Stimulated activated CD8-positive, alpha-beta memory T cell treated with anti-CD3 and anti-CD28 coated beads, Interleukin-7, amount 100 ng/mL, for 4 hours (primary cell): ENCODE measurements at places on chromosomes 4 and X.

DNA sequence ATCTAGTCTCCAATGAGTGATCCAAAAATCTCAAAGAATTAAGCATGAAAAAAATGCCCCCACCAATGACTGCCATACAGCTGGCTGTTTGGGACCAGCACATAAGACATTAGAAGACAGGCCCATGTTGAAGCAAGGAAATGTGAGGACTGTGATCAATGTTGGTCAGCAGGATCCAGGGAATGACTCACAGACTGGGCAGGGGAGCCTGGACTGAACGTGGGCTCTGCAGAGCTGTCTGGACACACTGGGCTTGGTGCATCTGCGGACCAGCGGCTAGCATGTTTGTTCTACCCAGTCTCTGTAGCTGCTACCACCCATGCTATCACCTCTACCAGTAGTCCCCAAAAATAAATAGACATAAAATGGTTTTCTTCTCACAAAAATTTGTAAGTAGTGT, 108.6 kb downstream of the PALLD start:
- no peak for DNase-seq

- no peak for DNase-seq
Observed at GRCh38 chrX:23841847-23842522, 59.0 kb downstream of the SAT1 start.

- DNase-seq: no peak
Observed at GRCh38 chr4:142324572-142324971, 521.5 kb downstream of the INPP4B start.

DNA sequence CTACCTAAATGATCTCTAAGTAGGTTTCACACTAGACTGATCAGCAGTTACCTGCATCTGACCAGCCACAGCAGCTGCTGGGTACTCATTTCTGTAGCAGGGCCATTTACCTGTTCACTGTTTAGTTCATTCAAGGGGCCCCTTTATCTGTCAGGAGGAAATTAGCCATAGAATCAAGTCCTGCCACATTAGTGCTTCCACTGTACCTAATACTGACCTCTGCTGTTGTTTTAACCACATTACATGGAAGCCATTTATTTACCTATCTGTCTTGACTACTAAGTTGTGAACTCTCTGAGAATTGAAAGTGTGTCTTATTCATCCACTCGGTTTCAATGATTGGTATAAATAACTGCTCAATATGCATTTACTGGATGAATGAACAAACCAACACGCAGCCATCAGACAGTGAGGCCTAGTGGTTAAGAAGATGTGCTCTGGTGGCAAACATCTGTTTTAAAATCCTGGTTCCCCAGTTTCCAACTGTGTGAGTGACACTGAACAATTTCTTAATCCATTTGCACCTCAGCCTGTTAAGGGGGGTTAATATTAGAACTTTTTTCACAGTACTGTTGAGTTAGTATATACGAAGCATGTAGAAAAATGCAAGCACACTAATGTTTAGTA, 30.0 kb upstream of the ANXA5 start:
- no peak for DNase-seq

GRCh38 chr4:762211-763190, 56.9 kb downstream of the PCGF3 start:
- no peak for DNase-seq

DNA sequence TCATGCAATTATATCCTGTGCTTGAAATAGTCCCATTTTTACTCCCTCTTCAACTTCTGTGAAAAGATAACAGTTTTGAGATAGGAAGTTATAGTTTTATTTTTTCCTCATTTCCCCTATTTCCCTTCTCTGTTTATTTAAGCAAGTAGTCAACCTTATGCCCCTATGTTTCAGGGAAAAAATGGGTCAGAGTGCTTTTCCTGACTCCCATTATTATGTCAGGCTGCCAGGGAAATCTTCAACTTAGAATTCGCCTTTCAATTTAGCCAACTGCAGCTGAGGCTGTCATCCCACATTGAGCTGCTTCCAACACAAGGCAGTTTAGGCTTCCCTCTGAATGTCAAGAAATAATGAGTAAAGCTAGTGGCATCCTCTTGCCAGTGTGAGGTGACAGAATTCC, 42.3 kb downstream of the NXT2 start:
- no peak for DNase-seq

GRCh38 chrX:153903991-153904957, at the start of gene AVPR2:
Gene AVPR2, plus strand, starts transcription at chrX:153904673. Its CDS starts 473 bp downstream, at chrX:153905146.
- DNase-seq: no peak

- no peak for DNase-seq
Observed at GRCh38 chr4:77002321-77003107, 53.0 kb downstream of the SEPTIN11 start.

DNA sequence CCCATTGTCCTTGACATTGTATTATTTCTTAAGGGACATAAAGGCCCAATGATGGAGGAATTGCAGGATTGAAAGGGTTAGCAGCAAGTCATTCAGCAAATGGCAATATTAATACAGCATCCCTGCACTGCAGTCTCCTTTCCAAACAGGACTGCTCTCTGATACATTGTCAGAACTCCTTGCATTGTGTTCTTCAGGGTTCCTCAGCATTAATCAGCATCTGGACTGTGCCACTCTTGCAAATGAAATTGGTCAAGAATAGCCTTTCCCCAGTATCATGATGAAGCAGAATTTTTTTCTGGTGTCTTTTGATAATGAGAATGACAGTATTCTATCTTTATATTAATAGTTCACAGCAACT, 272.6 kb upstream of the HAND2 start:
- no peak for DNase-seq

- DNase-seq: no peak
Observed at GRCh38 chrX:120660637-120661036, 30.8 kb upstream of the C1GALT1C1 start.

DNA sequence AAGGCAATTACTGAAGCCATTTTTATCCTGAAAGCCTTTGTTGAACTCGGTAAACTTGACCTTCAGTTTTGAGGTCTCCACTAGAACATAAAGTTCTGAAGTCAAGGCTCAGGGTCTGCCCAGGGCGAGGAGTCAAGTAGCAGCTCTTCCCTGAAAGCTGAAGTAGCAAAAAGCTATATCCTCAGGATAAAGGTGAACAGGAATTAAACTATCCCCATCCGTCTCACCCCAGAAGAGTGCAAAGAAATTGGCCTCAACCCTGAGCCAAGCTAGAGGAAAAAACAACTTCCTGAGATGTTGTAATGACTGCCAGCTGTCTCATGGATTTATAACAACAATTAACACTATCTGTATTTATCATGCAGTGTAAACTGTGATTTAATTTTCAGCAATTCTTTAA, 590.8 kb downstream of the SPRY1 start:
- DNase-seq: no peak

DNA sequence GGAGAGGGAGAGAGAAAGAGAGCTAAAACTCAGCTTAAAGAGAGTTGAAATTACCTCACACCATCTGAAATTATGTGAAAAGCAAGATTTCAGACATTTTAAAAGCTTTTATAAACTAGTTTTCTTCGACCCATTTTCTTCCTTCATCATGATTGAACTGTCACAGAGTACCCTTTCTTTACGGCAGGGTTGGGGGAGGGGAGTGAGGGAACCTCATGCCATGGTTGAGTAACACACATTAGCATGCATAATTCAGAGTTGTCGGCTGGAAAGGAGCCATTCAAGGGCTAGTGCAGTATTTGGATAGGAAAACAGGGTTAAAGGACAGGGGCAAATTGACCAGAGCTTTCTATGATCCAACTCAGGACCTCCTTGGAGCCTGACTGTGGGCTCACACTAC, 46.2 kb downstream of the PCDH19 start:
- no peak for DNase-seq

- DNase-seq: no peak
Observed at GRCh38 chrX:42992199-42992943, 214.4 kb upstream of the PPP1R2C start.

DNA sequence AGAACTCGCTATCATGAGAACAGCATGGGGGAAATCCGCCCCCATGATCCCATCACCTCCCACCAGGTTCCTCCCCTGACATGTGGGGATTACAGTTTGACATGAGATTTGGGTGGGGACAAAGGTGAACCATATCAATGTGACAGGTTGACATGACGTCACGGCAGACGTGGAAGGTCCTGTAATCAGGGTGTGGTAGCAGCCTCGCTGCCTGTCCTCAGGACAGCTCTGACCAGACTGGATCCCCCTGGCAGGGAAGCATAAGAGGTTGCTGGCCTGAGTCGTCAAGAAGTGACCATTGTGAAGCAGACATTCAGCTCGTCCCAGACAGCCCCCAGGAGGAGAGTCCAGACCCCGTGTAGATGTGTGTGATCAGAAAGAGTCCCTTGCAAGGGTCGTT, 104.6 kb downstream of the TNIP2 start:
- DNase-seq: no peak

GRCh38 chr4:17687237-17687857, 72.9 kb downstream of the MED28 start:
- no peak for DNase-seq

- DNase-seq: no peak
Observed at GRCh38 chr4:26826721-26827120, 33.9 kb upstream of the STIM2 start.

DNA sequence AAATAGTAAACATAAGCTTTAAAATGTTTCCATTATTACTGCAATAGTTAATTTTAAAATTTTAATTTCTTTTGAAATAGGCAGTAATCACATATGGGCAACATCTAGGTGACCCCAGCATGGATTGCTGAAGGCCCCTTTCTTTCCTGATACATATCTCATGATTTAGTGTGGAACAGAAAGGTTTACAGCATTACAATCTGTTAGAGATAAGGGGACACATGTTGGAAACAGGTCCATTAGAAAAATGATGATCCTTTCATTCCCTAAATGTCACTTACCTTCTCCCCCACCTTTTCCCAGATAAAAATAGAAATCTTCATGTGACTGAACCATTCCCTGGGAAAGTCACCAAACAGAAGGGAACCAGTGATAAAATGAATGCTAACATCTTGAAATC, 90.4 kb downstream of the RASL11B start:
- no peak for DNase-seq

GRCh38 chr4:76563454-76564122, 128.6 kb downstream of the SHROOM3 start:
- no peak for DNase-seq

DNA sequence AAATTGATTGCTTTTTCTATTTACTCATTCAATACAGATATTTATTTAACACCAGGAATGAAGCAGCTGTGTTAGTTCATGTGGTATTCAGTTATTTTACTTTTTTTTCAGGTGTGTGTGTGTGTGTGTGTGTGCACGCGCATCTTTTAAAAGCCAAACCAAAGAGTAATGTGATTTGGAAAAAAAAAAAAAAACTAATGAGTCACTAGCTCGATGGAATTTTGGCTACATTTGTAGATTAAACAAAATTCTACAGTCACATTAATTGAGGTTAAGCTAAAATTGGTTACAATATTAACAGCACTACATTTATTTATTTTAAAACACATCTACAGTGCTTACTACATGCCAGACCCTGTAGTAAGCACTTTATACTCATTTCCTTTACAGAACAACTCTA, 66.8 kb downstream of the HHIP start:
- no peak for DNase-seq

DNA sequence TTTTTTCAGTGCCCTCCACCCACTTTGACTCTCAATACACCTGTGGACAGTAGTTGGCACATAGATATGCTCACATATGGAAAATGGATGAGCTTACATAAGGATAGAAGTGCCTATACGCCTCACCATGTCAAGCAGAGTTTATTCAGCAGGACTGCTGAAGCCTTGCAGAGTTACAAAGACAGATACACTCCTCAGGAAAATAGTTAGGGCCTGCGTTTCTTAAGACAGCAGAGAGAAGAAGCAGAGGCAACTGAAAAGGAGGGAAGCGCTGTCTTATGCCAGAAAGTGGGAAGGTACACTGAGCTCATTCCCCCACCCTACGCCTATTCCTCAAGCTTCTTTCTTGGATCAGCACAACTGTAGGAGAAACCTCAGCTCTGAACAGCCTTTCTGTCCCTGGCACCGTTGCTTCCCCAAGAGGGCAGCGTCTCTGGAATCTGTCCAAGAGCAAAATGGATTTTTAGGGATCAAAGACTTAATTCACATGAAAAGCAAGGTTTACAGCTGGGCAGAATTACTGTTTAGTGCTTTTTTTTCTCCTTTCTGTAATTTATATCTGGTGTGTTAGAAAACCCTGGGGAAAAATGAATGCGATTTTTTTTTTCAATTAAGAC, 37.3 kb upstream of the MBTPS2 start:
- DNase-seq: no peak

DNA sequence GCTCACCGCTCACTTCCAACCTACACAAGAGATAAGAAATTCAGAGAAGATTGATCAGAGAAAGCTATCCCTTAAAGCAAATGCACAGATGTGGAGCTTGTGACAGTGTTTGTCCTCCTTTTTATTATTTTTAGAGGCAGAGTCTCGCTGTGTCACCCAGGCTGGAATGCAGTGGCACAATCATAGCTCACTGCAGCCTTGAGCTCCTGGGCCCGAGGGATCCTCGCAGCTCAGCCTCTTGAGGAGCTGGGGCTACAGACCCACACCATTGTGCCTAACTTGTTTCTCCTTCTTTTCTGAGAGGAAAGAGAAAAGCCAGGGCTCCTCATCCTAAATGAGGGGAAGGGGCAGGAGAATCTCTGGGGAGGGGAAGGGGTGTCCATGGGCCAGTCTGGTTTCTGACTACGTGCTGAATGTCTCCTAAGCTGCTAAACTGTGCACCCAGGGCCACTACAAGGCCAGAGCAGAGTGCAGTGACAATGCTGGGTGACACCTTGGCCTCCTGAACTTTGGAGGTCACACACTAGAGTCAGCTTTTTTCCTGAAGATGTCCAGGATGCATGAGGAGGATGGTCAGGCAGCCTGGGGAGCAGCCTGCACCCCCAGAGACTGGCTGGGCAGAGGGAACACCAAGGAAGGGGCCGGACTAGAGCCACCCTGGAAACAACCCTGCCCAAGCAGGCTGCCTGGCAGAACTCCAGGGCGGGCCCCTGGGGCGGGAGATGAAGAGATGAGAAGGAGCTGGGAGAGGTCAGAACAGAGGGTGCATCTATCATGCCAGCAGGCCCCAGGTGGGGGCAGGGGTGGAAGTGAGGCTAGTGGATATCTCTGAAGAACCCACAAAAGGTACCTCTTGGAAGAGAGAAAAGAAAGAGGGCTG, 55.5 kb upstream of the PROM1 start:
- DNase-seq: no peak

- DNase-seq: no peak
Observed at GRCh38 chr4:143348233-143349077, 11.8 kb downstream of the GAB1 start.

DNA sequence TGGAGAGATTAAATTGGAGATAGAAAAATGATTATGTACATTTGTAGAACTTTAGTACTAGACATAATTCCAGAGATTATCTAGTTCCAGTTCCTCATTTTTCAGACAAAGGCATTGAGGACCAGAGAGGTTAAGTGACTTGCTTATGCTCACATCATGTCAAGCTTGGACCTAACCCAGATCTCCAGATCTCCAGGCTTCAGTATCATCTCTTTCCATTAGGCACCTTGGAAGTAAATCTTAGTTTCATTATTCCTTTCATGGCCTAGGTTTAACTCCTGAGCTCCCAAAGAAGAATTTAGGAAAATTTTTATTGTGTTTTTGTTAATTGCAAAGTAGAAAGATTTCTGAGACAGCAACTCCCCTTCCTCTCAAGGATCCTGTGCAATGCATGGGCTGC, 148.8 kb downstream of the GATB start:
- no peak for DNase-seq
